Activated T-helper 1 cell treated with anti-CD3 and anti-CD28 coated beads, Interleukin-2, amount 50 U/mL, for 16 hours (primary cell): ENCODE measurements at places on chromosomes 11 and 22.

DNA sequence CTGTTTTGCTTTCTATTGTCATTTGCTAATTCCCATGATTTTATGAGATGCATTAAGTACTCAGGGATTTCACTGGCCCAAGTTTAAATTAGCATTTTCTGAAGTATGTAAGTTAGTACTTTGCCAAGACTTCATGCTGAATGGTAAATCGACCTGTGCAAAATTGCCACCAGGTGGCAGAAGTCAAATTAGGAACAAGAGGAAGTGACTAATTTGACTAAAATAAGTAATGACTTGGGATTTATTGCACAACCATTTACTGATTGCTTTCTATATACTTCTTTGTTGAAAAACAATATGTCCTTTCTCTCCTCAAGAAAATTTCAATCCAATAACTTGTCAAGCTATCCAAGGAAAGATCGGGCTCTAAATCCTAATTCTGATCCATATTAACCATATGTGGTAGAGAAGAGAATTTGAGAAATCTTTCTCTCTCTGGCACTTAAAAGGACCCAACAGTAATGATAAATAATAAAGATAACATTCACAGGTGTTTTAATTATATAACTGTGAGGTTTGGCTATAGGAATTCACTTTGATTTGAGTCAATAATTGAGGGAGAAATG, 253.7 kb upstream of the CHORDC1 start:
- no peak for DNase-seq

GRCh38 chr22:28139961-28140360, 220.9 kb upstream of the PITPNB start:
- no peak for DNase-seq

DNA sequence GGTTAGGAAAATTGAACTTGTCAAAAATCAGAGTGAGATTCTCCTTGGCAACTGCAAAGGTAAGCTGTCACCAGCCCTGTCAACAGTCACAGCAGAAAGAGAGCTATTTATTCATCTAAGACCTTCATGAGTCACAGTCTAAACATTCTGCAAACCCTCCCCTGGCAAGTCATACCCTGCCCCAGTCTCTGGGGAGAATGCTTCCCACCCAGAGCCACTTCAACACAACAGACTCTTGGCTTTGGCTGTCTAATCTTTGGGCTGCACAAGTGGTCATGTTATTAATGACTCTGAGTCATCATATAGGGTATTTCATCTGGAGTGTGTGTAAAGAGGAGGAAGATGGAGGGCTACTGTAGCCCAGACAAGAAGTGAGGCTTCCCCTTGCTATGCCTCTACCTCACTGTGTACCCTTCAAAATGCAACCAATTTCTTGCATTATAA, 153.4 kb downstream of the CCDC34 start:
- DNase-seq = no peak

GRCh38 chr11:115334932-115335788, 169.1 kb downstream of the CADM1 start:
- no peak for DNase-seq

- no peak for DNase-seq
Measured at GRCh38 chr11:133492895-133493294, 39.4 kb downstream of the OPCML start.

- DNase-seq = no peak
Measured at GRCh38 chr11:74354036-74354435, 42.6 kb upstream of the P4HA3 start.

DNA sequence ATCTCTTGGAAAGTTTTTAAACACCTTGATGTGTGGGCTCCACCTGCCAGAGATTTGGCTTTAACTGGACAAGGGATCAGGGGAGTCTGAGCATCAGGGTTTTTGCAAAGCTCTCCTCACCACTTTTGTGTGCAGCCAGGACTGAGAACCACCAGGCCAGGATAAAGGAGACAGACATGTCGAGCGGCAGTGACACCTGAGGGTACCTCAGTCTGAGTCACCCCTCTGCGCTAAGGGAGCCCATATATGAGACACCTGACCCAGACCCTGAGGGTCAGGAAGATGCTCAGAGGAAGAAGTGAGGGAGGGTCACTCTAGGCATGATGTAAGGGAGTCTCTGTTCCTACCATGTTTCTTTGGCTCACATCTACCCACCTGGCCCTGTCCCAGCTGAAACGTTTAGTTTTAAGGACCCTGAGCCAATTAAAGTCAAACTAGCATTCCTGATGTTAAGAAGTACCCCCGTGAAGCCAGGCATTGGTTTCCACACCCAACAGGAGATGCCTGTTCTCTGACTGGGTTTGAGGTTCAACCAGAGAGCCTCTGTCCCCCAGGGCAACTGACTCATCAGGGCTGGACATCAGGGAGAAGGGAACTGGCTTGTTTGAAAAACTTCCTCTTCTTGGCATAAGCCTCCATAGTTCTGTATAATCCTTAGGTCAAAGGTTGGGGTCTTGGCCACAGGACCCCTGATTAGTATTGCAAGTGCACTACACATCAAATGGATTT, 72.4 kb upstream of the BIRC3 start:
- no peak for DNase-seq
